ENCODE measurements at places on chromosomes 12 and 14. TPM values are rescaled to one million over a fixed set of nuclear protein-coding genes. Genes with fewer than 3 reads are reported as not detected.

The SSPN gene
- total RNA-seq, result 11.9 TPM

GRCh38 chr14:47300796-47301195 is 374.6 kb downstream of the MDGA2 start:
- DNase-seq, result no peak

DNA sequence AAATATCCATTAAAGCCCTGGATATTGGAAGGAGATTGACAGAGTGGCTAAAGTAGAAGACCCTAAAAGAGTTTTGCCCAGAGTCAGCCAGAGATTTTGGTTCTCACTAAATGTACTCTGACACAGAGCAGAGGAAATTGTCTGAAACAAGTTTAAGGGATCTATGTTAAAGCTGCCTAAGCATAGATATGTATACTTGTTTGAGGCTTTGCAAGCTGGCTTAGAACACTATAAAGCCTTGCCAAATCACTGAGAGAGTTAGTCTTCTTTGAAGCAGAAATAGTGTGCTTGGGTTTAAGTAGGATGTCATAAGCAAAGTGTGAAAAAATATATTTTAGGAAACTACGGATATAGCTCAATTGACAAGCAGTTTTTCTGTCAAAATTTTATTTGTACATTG is 653.5 kb downstream of the FSCB start:
- DNase-seq, result no peak

DNA sequence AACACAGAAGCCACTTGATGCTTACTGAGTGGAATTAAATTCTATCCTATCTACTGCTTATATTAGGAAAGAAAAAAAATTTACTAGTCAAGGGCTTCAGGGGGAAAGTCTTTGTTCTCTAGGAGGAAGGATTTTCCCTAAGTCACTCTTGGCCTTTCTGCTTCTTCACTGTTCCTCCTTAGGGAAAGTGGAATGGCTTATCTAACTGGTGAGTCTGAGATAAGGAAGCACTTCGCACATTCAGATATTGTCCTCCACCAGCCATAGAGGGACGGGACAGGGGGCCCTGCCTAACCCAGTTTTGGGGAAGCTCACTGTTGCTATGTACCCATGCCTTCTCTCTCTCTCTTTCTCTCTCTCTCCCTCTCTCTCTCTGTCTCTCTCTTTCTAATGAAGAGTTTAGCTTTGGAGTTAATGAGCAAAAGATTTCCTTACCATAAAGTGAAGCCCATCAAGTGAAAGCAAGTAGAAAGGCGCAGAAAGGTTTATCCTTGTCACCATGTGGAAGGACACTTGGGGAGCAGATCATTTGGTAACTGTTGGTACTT is 450.6 kb downstream of the ZFP36L1 start:
- no peak for DNase-seq

DNA sequence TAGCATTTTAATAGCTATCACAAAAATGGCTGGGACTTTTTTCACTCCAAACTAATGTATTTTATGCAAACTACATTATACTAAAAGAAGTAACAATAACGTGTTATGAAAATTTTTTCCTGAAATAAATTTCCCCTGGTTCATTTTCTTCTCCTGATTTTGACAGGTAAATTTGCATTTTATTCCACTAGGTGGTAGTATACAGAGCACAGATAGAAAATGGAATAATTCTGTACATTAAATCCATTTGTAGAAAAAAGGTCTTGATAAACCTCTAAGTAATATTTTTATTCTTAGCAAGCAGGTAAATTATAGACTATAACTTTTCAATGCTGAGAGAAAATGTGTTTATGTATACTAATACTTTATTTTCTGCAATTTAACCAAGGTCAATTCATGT is 96.5 kb downstream of the BCAT1 start:
- no peak for DNase-seq

GRCh38 chr14:72786378-72787350 is 107.2 kb downstream of the DPF3 start:
- DNase-seq, result no peak

Data from pancreas (tissue), 10 donors.